ENCODE measurements at places on chromosomes 3 and 15. TPM values are rescaled to one million over a fixed set of nuclear protein-coding genes. Genes with fewer than 3 reads are reported as not detected.

GRCh38 chr3:47476644-47477199 lies 981 bp upstream of the SCAP start:
- no peak for DNase-seq

- no peak for DNase-seq
Measured at GRCh38 chr15:69562116-69562515, 109.5 kb downstream of the RPLP1 start.

- no peak for DNase-seq
Measured at GRCh38 chr15:63913786-63914315, 80.1 kb upstream of the HERC1 start.

DNA sequence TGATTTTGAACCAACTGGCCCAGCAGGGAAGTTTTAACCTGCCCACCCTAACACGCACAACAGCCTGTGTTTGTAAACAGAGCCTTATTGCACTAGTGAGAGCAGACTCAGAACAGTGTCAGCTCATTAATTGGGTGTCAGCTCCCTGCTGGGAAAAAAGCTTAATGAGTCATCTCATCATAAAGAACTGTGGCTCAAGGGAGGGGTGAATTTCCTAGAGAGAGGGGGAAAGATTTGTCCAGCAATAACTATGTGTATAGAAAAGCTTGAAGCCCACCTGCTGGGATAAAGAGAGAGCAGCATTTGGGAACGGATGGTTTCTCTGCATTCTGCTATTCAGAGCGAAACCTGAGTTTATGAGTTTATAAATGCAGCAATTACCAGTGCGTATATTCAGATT lies 48.9 kb upstream of the GMNC start:
- DNase-seq: no peak

CPB1 gene
- not detected for total RNA-seq

GOLGA6A gene
- total RNA-seq: not detected

DNA sequence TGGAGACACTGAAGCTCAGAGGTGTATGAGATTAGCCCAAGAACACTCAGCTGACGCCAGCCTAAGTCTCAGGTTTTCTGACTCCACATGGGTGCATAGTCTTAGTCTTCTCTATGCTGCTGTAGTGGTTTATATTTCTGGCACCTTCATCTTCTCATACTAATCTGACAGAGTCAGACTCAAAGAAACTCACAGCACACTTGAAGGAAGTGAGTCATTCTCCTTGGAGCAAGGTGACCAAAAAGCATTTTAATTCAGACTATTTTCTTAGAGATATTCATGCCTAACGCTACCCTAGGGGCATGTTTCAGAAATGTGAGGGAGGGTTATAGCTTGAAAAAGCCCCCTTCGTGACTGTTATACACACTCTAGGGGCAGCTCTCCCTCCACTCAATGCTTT lies 775.3 kb upstream of the ARPP21 start:
- no peak for DNase-seq

Measured in urinary bladder (tissue), 4 donors.